ENCODE measurements at places on chromosomes 16 and 17.

GRCh38 chr16:89623511-89624261, 10.2 kb downstream of the DPEP1 start:
- DNase-seq = no peak

DNA sequence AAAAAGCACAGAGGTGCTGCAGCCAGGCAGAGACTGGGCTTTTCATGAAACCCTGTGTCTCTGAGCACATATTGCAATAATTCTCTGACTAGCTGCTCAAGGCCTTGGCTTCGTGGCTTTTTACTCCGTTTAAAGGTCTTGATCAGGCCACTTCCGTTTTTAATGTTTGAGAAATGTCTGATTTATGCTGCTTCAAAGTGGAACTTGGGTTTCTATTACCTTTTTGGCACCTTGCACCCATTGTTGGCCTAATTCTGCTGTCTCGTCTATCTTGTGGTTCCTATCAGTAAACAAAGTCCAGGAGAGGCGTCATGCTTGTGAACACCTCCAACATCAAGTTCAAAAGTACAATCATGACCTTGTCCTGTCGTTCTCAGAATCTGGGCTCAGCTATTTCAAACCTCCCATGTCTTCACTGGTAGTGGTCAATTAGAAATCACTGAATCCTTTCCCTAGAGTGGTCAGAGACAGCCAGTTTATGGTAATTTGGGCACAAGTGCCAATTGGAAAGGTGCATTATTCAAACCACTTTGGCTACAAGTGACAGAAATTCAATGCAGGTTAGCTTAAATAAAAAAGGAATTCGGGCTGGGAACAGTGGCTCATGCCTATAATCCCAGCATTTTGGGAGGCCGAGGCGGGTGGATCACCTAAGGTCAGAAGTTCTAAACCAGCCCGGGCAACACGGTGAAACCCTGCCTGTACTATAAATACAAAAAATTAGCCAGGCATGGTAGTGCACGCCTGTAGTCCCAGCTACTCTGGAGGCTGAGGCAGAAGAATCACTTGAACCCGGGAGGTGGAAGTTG, 33.3 kb upstream of the METTL9 start:
- DNase-seq = no peak

- DNase-seq = peak; percentile 90
Observed at GRCh38 chr17:38508954-38509771, 80.9 kb downstream of the ARHGAP23 start.

DNA sequence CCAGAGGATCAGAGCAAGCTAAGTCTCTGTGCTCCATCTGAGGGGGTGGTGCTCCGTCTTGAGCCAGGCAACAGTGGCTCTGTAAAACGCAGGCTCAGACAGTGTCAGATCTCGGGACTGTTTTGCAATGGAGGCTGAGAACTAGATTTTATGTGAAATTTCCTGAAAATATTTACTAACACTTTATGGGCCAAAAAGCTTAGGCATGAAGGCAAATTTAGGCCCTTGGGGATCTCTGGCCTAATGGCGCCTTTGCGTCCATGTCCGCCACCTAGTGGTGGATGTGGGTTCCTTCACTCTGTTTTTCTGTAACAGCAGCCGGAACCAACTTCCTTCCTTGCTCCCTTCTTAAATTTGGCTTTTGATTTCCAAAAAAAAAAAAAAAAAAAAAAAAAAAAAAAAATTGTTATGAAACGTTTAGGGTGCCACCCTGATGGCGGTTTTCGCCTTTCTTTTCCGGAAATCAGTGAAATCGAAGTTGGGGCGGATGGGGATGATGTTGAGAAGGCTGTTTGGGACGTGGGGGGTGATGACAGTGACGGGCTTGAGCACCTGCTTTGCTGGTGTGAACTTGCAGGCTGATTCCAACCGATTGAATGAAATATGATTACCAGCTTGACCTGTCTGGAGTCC, 14.0 kb upstream of the ELAC2 start:
- no peak for DNase-seq

DNA sequence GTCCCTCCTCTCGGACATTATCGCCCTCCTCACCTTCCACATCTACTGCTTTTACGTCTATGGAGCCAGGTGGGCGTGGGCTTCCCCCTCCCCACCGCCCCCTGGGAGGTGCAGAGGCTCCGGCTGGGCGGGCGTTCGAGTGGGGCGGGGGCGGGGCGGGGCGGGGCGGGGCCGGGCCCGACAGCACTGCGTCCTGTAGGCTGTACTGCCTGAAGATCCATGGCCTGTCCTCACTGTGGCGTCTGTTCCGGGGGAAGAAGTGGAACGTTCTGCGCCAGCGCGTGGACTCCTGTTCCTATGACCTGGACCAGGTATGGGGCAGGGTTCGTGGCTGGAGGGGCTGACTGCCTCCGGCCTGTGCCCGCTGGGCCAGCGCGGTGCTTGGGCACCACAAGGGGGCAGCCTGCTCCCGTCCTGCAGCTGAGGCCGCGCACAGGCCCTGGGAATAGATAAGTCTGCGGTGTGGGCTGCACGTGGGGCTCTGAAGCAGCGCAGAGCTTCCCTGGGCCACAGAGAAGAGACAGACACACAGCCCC, 9.2 kb downstream of the PIGQ start:
- DNase-seq = no peak

DNA sequence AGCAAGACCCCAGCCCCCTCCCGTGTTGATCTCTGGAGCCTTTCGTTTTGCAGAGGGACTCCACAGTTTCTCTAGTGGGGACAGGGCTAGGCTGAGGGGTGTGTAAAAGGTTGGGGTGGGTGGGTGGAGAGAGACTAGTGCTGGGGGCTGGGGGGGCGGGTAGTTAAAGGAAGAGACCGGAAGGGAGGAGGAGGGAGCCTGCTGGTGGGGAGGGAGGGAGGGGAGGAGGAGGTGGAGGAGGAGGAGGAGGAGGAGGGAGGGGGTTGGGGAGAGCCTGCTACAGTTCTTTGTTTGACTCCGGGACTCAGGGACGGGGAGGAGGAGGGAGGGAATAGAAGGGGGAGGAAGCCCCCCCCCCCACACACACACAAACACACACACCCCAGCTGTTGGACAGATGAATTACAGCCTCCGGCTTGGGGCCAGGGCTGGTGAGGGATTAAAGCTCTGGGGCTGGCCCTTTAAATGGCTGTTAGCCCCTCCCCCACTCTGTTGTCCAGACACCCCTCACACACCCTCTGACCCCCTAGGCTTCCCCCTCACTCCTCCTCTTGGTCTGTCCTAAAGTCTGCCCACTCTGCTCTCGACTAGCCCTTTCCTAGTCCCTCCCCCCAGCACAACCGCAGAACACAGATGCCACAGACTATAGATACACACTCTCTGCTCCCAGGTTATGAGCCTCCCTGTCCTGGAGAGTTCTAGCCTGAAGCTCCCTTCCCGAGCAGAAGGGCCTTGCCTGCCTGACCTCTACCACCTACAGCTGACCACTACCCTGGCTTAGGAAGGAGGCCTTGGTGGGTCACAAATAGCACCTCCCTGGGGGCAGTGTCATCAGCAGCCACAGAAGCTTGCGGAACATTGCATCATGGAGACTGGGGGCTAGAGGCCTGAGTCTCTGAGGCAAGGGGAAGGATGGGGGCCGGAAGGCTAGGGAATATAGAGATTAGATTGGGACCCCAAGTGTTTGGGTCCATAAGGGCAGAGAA, 4.4 kb downstream of the KDM6B start:
- DNase-seq = peak; percentile 20

DNA sequence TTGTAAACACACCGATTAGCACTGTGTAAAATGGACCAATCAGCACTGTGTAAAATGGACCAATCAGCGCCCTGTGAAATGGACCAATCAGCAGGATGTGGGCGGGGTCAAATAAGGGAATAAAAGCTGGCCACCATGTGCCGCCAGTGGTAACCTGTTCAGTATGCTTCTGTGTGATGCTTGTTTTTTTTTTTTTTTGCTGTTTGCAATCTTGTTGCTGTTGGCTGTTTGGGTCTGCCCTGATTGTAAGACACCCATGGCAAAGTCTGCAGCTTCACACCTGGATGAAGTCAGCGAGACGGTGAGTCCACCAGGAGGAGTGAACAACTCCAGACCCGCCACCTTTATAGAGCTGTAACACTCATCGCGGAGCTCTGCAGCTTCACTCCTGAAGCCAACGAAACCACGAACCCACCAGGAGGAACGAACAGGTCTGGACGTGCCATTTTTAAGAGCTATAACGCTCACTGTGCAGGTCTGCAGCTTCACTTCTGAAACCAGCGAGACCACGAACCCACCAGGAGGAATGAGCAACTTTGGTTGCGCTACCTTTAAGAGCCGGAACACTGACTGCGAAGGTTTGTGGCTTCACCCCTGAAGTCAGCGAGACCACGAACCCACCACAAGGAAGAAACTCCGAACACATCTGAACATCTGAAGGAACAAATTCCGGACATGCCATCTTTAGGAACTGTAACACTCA, 85.0 kb upstream of the MED9 start:
- DNase-seq = no peak

- no peak for DNase-seq
Observed at GRCh38 chr16:88716201-88716600, 9.9 kb downstream of the CTU2 start.

DNA sequence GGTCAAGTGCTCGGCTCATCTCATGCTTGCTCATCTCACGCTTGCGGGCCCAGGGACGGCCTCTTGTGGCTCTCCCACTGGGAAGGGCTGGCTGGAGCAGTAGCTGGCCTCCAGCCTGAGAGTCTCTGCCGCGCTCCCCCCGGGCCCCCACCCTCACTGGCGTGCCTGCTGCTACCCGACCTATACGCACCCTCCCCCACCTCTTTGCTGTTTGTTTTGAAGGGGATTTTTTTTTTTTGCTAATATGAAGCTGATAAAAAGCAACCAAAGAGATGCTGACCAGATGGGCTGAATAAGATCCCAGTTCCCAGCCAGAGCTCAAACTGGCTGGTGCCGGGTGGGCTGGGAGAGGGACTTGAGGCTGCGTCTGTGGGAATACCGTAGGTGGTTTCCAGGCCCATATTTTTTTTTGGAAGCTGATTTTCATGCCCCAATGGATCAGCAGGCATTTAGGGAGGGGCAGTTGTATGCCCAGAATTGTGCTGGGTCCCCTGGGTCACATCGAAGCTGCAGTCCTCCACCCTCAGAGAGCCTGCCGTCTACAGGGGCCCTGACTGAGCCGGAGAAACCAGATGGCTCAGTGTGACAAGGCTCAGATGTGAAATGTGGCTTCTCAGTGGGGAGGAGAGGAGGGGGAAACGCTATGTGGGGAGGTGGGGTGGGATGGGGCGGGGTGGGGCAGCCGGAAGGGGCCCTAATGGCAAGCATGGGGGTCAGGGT, 115.0 kb downstream of the RAP1GAP2 start:
- DNase-seq = no peak

DNA sequence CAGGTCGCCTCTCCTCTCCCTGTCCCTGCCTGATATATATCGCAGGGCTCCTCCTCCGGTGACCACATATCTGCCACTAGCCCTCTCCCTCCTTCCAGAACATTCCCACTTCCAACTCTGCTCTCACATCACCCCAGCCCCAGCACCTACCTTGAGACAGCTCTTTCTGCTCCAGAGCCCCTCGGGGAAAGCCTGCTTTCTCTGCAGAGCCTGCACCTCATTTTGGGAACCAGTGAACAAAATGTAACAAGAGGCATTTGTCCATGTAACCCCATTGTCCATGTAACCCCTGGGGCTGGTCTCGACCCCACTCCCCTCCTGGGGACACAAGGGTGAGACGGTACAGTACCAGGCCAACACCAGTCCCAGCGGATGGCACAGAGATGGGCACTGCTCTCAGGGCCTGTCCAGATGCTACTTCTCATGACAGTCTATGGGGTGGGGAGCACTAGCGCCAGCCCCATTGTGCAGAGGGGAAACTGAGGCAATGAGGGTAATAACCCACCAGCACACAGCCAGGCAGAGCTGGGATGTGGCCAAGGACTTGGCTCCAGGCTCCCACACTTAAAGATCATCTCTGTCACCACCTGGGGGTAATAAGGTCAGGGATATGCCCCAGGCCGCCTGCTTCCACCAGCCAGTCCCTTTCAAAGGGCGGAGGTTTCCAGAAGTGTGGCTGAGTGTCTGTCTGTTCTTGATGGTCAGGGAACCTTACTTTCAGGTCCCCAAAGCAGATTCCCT, 42.9 kb downstream of the TBC1D16 start:
- no peak for DNase-seq

DNA sequence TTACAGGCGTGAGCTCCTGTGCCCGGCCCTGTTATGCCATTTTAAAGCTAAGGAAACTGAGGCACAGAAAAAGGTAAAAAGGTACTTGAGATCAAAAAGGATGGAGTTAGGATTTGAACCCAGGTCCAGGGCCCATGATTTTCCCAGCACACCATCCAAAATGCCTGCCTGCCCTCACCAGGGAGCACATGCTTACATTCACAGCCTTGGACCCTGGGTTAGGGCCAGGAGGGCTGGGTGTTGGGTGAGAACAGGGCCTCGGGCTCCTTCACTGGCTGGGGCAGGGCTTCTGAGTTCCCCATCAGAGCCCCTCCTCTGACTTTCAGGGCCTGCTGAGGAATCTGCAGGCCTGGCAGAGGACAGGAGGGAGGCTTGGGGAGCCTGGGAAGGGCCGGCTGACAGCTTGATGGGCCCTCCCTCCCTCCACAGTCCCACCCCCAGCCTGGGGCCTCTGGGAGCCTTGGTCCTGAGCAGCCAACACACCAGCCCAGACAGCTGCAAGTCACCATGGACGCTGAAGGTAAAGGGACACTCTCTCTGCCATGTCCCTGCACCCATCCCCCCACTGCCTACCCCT, at the start of gene QPRT:
QPRT (plus strand) TSS at position 490 of the 577 bp plus-strand sequence; CDS start at position 508, 18 bp downstream.
- no peak for DNase-seq

DNA sequence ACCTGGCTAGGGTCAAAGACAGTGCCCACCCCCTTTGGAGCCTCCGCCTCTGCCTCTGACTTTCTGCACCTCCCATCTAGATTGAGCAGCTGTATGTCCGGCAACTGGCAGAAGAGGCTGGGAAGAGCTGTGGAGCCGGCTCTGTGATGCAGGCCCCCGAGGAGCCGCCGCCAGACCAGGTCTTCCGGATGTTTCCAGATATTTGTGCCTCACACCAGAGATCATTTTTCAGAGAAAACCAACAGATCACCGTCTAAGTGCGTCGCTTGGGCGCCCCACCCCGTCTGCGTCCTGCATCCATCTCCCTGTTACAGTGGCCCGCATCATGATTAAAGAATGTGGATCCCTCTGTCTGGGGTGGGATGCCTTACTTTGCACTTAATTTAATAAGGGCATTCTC, 22.1 kb downstream of the IRF8 start:
- no peak for DNase-seq

GRCh38 chr16:89363621-89364393, 126.6 kb downstream of the ANKRD11 start:
- DNase-seq = no peak

- DNase-seq = no peak
Observed at GRCh38 chr17:1462164-1463112, 6.4 kb upstream of the CRK start.

- peak; percentile 9 for DNase-seq
Observed at GRCh38 chr16:72985148-72985941, 62.6 kb downstream of the ZFHX3 start.

DNA sequence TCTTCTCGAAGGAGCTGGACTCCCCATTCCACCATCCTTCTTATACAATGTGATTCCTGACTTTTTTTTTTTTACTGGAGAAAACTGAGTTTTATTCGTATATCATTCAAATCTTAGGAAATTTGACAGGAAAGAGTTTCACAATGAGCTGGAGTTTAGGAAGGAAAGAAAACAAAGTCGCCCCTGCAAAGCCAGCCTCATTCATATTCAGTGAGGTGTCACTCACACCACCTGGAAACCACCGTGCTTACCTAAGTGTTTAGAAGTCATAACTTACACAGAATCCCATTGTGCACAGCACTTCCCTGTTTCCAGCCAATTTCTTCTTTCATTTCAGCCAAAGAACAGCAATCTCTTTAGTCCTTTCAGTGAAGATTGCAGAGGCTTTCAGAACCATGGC, 90.3 kb upstream of the CHMP6 start:
- DNase-seq = no peak

Data from amniotic stem cell (primary cell).